CD4-positive, alpha-beta T cell treated with Interleukin-10 for 1 hour (primary cell): ENCODE measurements at places on chromosomes 5 and 9.

DNA sequence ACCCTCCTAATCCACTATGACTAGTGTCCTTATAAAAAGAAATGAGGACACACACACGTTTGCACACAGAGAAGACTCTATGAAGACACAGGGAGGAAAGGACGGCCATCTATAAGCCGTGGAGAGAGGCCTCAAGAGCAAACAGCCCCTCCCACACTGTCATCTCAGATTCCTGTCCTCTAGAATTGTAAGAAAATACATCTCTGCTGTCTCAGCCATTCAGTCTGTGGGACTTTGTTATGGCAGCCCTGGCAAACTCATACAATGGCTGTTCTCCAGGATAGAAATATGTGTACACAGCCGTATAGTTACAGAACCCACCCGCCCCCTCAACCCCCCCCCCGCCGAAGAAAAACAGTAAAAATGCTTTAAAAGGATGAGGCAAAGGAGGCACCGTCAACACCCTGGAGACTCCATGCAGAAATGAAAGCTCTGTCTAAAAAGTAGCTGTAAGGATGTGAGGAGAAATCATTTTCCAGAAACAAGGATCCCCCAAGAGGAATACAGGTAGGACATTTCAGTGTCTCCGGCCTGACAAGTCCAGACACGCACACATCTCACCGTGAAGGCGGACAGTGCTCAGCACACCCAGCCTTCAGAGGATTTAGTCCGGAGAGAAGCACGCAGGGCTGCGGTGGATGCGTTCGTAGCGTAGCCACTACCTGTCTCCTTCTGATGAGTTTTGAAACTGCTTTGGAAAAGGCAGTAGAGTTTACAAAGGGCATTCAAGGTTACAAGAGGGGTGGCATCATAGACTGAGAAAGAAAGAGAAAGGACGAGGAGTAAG, 110.8 kb upstream of the ERCC6L2 start:
- DNase-seq: no peak

DNA sequence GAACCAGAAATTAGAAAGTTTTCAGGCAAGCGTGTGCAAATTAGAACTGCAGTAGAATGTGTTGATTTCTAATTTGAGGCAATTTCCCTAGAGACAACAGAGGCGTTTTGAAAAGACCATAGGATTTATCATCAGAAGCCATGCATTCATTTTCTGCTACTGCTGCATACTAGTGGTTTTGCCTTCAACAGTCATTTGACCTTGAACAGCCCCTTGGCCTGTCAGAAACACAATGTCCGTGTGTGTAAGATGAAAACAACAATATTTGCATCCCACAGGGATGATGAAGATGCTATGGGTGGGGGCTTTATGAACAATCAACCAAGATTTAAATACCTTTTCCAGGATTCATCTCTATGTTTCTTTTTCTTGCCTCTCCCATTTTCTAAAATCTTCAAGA, 73.7 kb downstream of the PDE4D start:
- no peak for DNase-seq

- DNase-seq: no peak
Measured at GRCh38 chr5:10668697-10669096, 92.3 kb downstream of the DAP start.

- DNase-seq: peak; percentile 46
Measured at GRCh38 chr5:56815658-56816545, 553 bp downstream of the MAP3K1 start.

DNA sequence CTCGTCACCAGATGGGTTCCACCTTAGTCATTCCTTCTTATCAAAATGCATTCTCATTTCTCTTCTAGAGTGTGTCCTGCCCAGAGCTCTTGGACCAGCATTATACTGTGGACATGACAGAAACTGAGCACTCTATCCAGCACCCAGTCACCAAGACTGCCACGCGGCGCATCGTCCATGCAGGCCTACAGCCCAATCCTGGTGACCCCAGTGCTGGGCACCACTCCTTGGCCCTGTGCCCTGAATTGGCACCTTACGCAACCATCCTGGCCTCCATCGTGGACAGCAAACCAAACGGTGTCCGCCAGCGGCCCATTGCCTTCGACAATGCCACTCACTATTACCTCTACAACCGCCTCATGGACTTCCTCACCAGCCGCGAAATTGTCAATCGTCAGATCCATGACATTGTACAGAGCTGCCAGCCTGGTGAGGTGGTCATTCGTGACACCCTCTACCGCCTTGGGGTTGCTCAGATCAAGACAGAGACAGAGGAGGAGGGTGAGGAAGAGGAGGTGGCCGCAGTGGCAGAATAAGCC, 34.6 kb downstream of the CSF1R start:
- no peak for DNase-seq

GRCh38 chr5:151695464-151695863, 8.7 kb upstream of the SPARC start:
- DNase-seq: no peak

- DNase-seq: no peak
Measured at GRCh38 chr5:130978475-130978874, 186.6 kb downstream of the HINT1 start.

DNA sequence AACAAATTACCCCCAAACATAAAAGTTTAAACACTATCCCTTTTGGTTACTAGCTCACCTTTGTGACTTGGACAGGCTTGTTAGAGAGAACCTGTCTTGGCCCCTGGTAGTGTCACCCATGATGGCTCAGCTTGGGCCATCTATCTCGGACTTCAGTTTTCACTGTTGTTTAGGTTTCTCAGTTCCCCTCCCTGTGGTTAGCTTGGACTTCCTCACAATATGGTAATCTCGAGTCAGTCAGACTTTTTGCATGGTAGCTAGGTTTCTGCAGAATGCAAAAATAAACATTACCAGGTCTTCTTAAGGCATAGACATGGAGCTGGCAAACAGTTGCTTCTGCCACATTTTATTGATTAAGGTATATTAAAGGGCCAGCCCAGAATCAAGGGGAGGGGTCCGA, 324.3 kb upstream of the RORB start:
- DNase-seq: no peak

- DNase-seq: no peak
Measured at GRCh38 chr5:177290816-177291596, 12.5 kb downstream of the RAB24 start.

DNA sequence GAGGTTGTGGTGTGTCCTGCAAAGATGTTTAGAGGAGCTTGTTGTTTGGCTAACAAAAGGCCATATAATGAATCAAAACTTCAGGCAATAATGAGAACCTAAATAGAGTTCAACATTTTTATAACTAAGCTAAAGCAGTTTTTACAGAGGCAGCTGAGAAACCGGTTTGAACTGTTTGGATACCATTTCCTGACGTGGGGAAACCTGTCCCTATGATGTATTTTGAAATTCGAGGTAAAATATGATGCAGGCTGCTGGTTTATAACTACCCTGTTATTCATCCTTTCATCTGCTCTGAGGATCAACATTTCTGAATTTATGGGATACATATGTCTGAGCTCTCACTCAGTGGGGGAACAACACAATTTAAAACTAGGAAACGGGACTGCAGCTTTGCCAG, 289.5 kb upstream of the IRX2 start:
- DNase-seq: no peak

- peak; percentile 26 for DNase-seq
Measured at GRCh38 chr5:153960269-153961215, 78.2 kb downstream of the FAM114A2 start.

GRCh38 chr9:90290716-90291485, 351.7 kb downstream of the DIRAS2 start:
- DNase-seq: no peak

GRCh38 chr5:171601266-171601881, 181.9 kb downstream of the FGF18 start:
- peak; percentile 2 for DNase-seq

DNA sequence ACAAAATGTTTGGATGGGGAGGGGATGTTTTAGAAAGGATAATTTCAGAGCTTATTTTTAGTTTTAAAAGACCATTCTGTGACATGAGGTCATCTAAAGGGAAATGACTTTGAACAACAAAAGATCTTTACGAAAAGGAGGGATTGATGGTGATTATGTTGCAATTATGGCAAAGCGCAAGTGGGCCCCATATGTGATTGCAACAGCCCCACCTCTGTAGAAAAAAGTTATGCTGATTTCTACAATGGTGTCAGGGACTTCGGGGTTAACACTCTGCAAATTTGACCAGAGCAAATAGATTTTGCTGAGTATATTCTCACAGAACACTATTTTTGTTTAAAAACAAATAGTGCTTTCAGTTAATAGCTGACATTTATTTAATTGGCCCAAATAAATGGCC, 312.8 kb downstream of the NSG2 start:
- DNase-seq: no peak

- no peak for DNase-seq
Measured at GRCh38 chr5:44358421-44358820, 30.8 kb downstream of the FGF10 start.

DNA sequence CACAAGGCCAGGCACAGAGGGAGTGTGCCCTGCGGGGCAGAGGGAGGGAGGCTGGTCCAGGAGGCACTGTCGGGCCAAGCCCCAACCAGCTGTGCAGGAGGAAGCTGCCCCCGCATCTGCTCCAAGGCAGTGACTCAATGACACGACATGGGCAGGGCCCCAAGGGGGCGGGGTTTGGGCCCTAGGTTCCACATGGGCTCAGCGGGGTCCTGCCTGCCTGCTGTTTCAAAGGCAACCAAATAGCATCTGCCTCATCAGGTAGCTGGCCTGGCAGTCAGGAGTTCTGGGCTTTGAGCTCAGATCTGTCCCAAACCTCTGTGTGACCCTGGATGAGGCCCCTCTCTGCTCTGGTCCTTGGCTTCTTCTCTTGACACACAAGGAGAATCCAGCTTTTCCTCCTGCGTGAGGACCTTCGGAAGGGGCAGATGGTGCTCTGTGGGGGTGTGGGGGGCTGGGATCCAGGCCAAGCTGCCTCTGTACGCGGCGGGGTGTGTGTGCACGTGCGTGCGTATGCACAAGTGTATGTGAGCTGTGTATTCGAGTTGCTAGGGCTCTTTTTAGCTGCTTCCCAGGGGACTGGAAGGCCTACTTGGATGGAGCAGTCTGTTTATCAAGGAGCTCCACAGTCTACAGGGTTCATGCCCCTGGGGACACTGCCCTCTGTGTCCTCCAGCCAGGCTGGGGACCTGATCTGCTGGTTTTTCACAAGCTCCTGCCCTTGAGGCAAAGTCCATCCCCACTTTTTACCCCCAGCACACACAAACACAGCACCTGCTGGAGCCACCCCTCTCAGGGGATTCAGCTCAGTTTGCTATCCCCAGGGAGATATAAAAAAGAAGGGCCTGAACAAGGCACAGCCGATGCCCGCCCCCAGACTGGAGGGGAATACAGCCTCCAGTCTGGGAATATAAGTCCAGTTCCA, 138.9 kb downstream of the RGS3 start:
- no peak for DNase-seq

- DNase-seq: no peak
Measured at GRCh38 chr5:96470785-96471184, 37.7 kb upstream of the PCSK1 start.

GRCh38 chr5:6487081-6487480, 38.4 kb downstream of the UBE2QL1 start:
- DNase-seq: no peak

GRCh38 chr5:110716247-110717245, 9.9 kb downstream of the TMEM232 start:
- DNase-seq: no peak

DNA sequence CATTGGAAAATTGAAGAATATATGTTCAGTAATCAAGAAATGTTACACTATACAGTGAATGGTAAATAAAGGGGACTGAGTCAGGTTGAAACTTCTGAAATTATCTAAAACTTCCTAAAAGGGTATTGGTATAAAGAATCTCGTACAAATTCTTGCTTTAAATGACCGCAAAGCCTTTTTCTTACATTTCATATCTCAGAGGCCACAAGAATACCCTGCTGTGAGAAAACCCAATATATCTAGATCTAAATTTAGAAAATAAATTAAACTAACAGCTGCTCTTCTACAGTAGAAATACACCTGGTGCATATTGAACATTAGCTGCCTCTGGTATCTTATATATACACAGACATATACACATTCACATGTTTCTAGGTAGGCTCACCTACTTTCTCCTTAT, 221.7 kb downstream of the PCSK5 start:
- no peak for DNase-seq

GRCh38 chr5:97838214-97838613, 655.2 kb upstream of the RIOK2 start:
- DNase-seq: no peak

DNA sequence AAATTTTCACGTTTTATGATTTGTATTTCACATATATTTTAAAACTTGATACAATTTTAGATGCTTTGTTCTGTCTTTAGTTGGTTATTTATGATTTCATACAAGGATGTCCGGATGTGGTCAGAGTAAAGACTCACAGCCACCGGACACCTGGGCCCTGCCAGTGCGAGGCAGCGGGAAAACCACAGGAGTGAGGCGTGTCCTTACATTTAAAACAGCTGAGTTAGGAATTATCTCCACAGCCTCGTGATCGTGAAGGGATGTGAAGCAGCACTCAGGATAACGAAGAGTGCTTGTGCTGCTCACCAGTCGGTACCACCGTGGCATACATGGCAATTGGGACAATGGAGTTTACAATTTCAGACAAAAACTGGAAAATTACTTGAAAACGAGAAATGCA, 14.0 kb downstream of the SNX18 start:
- no peak for DNase-seq

- no peak for DNase-seq
Measured at GRCh38 chr9:127185931-127186781, 63.7 kb upstream of the ANGPTL2 start.

GRCh38 chr5:113435575-113435974, 786 bp upstream of the TSSK1B start:
- DNase-seq: no peak

GRCh38 chr9:136793086-136793946, 2.2 kb downstream of the TMEM141 start:
- DNase-seq: no peak

GRCh38 chr9:133064241-133065069, 2.7 kb downstream of the CEL start:
- no peak for DNase-seq

DNA sequence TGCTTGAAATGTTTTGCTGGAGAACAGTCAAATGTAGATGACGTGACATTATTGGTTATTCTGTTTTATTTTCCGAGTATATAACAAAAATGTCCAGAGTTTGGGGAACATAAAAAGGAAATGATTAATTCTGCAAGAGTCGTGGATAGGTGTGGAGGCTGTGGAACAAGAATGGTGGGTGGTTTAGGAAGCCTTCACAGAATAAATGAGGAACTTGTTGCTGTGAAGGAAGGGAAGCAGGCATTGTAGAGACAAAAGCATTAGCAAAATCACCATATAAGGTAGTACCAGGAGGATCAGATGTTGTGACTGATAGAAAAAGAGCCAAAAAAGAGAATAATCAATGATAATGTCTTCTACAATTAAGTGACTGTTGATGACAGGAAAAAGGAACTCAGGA, 66.2 kb upstream of the CNTLN start:
- DNase-seq: no peak

DNA sequence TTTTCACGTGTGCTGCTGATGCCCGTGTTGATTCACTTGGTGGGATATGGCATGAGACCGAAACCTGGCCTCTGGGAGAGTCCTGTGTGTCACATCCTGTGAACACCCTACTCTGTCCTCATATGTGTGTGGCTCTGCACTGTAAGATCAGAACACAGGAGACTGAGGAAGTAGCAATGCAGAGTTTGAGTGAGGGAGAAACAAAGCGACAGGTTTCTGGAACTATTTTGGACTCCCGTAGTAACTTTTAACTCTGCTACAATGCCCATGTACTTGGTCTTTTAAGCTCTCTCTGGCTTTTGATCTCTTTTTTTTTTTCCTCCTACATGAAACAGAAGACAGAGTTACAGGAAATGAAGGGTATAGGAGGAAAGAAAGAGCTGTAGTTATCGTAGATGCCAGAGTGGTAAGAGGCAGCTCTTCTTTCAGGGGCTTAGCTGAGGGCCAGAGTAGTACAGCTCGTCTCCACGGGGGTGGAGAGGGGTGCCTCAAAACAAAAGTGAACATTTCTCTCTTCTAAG, 26.6 kb downstream of the GRAMD2B start:
- peak; percentile 75 for DNase-seq
